ENCODE measurements at places on chromosomes 16 and 17.

GRCh38 chr17:1750628-1751027 is 8.0 kb downstream of the SERPINF2 start:
- no peak for DNase-seq

DNA sequence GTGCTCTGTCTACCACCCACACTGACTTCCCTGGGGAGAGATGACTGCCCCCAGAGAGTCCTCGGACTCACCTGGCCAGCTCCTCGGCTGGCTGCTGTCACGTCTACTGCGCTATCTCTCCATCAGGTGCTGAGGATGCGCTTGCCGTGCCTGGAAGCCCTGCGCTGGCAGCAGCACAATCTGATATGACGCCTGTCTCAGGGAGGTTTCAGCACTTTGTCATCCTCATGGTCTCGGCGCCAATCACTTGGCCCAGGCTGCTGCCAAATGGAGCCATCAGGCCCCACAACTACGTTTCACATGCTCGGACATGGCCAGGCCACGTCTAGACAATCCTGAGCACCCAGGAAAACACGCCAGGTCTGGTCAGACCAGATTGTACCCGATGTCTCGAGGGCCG is 46.7 kb downstream of the FOXL1 start:
- no peak for DNase-seq

DNA sequence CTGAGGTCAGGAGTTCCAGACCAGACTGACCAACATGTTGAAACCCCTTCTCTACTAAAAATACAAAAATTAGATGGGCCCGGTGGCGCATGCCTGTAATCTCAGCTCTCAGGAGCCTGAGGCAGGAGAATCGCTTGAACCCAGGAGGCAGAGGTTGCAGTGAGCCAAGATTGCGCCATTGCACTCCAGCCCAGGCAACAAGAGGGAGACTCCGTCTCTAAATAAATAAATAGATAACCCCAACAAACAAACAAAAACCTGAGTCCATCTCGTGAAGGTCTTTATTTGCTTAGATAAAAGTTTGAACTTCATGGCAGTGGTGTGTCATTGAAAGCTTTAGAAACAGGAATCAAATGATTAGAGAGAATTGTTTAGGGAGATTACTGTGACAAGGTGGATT is 167.4 kb downstream of the BCAS3 start:
- no peak for DNase-seq

- peak; percentile 6 for DNase-seq
Measured at GRCh38 chr16:85750146-85750826, 610 bp downstream of the C16orf74 start.

- peak; percentile 12 for DNase-seq
Measured at GRCh38 chr16:69311533-69312387, 610 bp downstream of the VPS4A start.

DNA sequence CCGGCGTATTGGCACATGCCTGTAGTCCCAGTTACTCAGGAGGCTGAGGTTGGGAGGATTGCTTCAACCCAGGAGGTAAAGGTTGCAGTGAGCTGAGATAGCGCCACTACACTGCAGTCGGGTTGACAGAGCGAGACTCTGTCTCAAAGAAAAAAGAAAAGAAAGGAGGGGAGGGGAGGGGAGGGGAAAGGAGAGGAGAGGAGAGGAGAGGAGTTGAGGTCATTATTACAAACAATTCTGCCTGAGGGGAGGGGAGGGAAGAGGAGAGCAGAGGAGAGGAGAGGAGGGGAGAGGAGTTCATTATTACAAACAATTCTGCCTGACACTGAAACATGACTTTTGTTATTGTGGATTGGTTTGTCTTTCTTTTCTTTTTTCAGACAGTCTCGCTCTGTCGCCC is 19.8 kb upstream of the ABCA5 start:
- no peak for DNase-seq

GRCh38 chr17:72812823-72813222 is 279.7 kb downstream of the SLC39A11 start:
- no peak for DNase-seq

DNA sequence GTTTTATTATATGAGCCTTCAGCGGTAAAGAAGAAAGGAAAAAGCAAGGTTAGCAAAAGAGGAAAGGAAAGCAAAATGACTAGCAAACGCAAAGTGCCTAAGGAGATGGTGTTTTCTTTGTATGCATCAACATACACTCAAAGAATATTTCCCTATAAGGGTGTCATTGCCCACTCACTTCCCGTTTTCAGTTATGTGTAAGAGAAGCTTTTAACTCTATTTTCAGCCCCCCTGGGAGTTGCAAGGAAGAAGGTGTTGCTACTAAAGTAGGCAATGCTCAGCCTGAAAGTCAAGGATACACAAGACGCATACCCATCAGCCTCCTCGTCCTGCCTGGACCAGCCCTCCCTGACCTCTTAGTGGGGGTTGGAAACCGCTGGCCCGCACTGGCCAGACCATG is 267.7 kb upstream of the ZFHX3 start:
- DNase-seq, result no peak

DNA sequence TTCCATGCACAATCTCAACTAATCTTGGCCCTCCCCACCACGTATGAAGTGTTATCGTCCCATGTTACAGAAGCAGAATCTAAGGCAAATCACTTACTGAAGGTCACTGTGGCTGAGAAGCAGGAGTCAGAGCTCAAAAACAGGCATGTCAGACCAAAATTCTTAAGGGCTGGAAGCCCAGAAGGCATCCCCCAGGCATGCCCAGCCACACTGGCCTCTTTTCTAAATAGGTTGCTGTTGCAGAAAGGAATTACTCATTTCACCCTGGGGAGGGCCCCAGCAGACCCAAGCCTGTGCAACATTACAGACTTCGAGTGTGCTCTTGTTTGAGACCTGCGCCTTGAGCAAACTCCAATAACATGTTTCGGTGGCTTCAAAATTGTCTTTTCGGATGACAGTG is 194.1 kb downstream of the RBFOX1 start:
- no peak for DNase-seq

DNA sequence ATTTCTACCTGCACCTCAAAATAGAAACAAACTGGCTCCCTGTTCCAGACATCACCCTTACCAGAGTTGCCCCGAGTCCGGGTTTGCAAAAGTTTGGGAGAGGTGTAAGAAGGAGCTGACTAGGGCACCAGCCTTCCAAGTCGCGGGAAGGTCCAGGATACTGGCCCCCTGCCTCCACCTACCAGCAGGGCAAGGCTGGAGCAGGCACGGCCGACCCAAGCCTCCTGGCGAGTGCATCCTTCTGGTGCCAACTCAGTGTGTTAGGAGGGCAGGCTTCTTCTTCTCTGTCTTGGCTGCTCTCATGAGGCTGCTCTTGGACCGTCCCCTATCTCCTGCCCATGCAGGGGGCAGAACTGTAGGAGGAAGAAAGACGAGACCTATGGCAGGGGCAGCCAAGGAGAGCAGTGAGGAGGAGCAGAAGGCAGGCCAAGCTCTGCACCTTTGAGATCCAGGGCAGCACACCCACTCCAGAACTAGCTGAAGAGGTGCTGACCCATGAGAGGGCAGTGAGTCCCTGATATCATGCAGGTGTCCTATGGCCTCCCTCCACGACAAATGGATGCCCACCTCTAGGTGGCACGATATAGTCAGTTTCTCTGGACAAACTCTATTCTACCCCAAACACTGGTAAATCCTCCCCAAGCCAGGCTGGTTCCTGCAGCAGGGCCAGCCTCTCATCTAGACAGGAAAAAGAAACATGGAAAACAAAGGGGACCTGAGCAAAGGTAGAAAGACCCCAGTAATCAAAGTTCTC is 54.4 kb downstream of the CYTH1 start:
- DNase-seq, result no peak

- DNase-seq, result peak; percentile 8
Measured at GRCh38 chr16:75282466-75283281, 31.2 kb upstream of the BCAR1 start.

DNA sequence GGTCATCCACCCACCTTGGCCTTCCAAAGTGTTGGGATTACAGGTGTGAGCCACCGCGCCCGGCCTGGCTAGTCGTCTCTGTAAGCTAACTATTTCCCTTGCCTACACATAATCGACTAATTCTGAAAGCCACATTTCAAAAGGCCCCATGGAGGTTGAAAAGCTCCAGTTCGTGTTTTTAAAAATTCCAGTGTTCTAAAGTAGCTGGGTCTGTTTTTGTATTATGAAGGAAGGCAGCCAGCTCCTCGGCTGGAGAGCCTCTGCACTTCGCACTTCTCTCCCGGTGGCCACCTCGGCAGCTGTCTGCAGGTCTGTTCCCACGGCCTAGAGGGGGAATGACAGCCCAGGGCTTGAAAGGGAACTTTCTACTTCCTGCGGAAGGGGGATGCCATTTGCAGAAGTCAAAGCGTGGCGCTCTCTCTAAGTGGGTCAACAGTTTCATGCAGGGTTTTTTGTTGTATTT is 16.9 kb downstream of the HASPIN start:
- DNase-seq, result no peak

GRCh38 chr16:49340466-49340865 is 33.1 kb upstream of the C16orf78 start:
- DNase-seq, result no peak

DNA sequence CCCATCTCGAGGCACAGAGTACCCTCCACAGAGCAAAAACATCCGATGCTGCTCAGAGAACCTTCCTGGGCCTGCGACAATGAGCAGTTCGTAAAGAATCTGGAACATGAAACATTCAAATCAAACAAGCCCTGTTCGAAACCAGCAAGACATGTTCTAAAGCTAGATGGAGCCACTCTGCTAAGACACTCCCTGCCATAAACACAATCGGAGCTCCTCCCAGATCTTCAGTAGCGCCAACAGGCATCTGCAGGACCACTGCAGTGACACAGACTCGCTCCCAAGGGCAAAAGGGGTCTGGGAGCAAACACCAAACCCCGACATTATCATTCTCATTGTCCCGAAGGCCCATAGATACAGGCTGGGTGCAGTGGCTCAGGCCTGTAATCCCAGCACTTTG is 108.7 kb downstream of the ZFHX3 start:
- DNase-seq, result peak; percentile 6

- DNase-seq, result peak; percentile 13
Measured at GRCh38 chr16:88815901-88816589, 4.3 kb upstream of the APRT start.

DNA sequence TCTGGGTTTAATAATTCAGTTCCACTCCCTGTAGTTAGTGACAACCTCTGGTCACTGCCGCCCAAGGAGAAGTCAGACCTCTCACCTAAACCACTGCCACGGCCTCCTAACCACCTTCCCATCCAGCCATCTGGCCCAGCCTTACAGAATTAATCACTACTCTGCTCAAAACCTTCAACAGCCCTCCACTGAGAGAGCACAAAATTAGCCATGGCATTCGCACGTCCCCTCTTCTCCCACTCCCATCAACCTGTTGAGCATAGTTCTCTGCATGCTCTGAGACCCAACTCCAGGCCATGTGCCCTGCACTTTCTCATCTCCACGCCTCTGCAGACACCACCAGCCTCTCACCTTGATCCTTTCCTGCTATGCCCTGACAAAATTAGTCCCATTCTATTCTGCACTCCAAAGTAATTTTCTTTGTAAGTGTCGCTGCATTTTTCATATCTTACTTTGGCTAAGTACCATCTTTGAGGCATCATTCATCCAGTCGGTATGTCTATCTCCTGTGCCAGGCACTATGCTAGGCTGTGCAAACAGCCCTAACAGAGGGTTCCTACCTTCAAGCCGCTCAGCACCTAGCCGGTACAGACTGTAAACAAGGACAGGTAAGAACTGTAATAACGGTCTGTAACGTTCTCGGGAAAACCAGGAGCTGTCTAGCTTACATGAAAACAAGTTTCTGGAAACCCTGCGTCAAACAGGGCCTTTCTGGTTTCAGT is 963 bp downstream of the COPRS start:
- no peak for DNase-seq

DNA sequence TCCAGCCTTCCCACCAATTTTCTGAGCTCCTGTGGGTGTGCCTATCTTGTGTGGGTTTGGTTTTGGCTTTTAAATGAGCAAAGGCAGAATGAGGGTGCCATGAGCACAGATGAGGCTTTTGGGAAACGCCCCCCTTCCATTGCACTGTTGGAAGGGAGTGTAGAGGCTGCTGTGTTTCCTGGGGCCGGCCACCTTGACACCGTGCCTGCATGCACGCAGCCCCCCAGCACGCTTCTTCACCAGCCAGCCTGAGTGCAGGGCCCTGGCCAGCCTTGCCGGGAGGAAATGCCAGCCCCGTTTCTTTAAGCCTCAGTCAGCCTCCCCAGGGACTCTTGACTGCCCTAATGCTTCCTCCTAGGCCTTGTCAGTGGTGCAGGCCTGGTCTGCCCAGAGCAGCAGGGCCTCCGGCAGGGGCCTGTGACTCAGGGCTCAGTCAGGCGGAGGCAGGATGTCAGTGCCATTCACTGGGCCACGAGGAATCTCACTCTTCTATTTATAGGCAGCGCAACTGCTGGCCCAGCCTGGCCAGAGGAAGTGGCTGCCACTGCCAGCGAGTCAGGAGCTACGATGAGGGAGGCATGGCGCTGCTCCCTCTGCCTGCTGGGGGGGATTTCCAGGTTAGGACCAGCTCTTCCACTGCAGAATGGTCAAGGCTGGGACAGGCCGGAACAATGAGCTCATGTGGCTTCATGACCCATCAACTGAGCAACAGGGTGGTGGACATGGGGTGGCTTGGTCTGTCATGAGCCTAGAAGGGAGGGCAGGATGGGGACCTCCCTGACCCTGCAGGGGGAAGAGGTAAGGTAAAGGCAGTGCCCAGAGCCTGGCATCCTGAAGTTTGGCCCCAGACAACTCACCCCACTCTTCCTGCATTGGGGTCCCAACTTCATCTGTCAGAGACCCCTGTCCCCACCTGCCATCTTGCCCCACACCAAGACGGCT is 205.2 kb downstream of the RAB11FIP4 start:
- DNase-seq, result peak; percentile 99

GRCh38 chr16:23950898-23951297 is 115.1 kb downstream of the PRKCB start:
- DNase-seq, result no peak

DNA sequence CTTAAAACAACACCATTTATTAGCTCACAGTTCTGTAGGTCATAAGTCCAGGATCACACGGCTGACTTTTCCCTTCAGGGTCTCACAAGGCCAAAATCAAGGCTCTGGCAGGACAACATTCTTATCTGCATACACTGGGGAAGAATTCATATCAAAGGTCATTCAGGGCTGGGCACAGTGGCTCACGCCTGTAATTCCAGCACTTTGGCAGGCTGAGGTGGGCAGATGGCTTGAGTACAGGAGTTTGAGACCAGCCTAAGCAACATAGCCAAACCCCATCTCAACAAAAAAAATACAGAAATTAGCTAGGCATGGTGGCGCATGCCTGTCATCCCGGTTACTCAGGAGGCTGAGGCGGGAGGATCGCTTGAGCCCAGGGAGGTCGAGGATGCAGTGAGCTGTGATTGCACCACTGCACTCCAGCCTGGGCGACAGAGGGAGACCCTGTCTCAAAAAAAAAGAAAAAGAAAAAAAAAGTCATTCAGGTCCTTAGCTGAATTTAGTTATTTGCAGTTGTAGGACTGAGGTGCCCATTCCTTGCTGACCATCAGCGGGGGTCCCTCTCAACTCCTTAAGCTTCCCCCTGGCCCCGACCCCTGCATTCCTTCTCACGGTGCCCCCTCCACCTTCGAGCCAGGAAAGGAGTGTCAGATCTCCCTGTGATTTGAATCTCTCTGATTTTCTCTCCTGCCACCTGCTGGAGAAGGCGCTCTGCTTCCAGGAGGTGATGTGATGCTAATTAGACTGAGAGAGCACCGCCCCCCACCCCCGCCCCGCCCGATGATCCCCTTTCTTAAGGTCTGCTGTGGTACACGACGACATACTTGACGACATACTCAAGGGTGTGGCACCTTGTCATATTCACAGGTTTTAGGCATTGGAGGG is 91.8 kb upstream of the CLEC18A start:
- no peak for DNase-seq

GRCh38 chr17:50649042-50649908 is 14.6 kb downstream of the ABCC3 start:
- no peak for DNase-seq

GRCh38 chr16:74583926-74584666 is 22.8 kb downstream of the GLG1 start:
- DNase-seq, result no peak

Data from RCC 7860 (cell line).